Stimulated activated CD4-positive, alpha-beta T cell treated with anti-CD3 and anti-CD28 coated beads, Interleukin-2, amount 100 ng/mL, for 4 hours (primary cell): ENCODE measurements at places on chromosomes 7 and 10.

DNA sequence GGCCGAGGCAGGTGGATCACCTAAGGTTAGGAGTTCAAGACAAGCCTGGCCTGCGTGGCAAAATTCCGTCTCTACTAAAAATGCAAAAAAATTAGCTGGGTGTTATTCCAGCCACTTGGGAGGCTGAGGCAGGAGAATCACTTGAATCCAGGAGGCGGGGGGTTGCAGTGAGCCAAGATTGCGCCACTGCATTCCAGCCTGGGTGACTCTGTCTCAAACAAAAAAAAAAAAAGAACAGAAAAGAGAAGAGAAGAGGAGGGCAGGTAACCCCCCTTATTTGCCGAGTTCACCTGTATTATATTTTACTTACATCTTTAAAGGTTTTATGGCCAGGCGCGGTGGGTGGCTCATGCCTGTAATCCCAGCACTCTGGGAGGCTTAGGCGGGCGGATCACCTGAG is 91.7 kb downstream of the RNF216 start:
- no peak for DNase-seq

DNA sequence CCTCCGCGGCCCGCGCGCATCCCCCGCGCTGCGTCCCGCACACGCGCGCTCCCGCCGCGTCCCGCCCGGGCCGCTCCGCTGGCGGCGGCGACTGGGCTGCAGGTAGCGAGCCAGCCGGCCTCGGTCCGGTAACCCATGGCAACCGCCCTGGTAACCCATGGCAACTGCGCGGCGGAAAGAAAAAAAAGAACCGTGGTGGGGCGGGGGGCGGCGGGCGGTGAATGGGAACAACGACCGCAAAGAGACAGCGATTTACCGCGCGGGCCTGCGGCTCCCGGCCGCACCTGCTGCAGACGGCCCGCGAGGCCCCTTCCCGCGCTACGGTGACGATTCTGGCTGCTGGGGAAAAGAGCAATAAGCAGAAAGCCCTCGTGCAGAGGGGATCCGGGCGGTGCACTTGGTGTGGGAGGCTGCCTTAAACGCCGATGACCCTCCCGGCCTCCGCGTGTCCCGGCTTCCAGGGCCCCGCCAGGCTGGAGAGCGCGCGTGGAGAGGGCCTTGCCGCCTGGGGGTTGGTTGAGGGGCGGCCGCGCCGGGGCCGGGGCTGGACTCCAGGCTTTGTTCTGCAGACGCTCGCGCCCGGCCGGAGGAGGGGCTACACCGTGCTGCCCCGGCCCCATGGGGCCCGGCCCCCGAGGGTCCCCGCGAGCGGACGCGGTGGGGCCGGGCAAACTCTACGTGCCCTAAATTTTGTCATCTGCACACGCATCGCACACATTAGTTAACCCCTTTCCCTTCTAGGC is 84.7 kb downstream of the SNX10 start:
- DNase-seq: no peak

- no peak for DNase-seq
Measured at GRCh38 chr7:46281071-46281470, 360.0 kb upstream of the IGFBP3 start.

DNA sequence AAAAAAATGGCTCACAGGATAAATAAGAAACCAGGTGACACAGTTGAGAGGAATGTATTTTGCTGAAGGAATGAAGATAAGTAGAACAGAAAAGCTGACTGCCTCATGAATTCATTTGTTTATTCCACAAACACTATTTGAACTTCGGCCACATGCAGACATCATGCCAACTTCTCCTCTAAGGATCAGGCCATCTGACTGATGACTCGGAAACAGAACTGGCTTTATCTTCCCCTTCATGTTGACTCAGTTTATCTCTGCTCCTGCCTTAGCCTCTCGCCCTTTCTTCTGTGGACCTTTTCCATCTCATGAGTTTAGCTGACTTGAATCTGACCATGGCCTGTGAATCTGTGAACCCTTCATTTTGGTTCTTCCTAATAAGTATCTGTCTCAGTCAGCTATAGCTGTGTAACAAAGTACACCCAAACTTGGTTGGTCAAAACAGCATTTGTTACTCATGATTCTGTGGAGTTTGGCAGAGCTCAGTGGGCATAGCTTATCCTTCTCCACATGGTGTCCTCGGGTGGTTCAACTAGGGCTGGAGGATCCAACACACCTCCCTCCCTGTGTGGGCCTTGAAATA is 44.0 kb upstream of the GRID1 start:
- DNase-seq: no peak

- no peak for DNase-seq
Measured at GRCh38 chr7:12759151-12759550, 71.7 kb downstream of the ARL4A start.

DNA sequence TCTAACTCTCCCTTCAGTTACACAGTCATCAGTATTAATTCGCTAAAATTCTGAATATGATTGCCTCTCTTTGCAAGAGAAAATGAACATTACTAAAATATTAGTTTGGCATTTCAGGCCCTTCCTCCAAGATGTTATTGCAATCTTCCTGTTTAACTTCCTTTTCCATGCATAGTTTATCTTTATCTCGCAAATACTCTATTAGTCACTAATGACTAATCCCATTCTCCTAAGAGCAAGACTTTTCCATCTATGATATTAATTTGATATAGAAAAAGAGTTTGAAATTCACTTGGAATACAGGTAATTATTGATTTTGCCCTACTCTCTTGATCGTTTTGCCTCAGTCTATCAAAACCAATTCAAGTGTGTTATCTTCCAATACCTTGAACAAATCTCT is 41.8 kb upstream of the SEMA3A start:
- no peak for DNase-seq

DNA sequence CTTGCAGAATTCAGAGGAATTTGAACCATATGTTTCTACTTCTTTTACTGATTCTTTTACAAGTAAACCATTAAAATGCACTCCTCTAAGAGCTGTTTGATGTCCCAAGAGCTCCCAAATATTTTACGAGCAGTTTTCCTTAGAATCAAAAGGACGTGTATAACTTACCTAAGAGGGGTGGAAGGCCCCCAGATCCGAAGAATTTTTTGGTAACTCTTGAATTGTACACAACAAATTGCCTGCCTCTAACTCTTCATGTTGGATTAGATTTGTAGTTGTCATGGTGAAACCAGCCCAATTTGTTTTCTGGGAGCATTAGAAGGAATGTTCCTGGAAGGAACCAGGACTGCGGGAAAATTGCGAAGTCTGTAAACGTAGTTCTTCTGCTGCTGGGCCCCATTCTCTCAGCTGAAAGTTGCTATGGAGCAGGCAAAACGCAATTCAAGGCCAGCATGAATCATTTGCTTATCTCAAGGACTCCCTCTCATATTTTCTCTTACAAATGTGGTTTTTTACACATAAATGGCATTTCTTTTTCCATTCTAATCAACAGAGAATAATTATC is 124.8 kb upstream of the TMEM72 start:
- no peak for DNase-seq

GRCh38 chr7:22633954-22634474 is 93.0 kb upstream of the IL6 start:
- DNase-seq: no peak
